ENCODE measurements at places on chromosomes 6 and 20. TPM values are rescaled to one million over a fixed set of nuclear protein-coding genes. Genes with fewer than 3 reads are reported as not detected.

DNA sequence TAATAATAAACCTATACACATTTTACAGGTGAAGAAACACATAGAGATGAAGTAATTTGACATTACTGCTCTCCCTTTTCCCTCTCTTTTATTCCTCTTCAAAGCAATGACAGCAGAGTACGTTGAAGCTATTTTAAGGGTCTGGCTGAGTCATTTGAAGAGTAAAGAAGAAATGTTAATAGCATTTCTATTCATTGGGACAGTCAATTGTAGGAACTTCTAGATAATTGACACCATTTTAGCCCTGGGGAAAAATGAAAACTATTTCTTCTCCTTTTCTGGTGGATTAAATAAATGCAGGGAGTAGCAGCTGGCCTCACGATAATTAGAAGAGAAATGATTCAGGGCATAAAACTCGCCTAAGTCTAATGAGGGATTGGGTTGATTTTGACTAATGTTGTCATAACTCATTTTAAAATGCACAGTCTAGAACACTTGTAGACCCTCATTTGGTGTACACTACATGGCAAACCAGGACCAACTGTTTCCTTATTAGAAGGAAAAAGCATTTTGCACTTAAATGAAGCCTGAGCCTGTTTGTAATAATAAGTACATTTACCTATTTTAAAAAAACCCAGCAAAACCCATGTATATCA lies 48.1 kb downstream of the RIPOR2 start:
- no peak for DNase-seq

- no peak for DNase-seq
Observed at GRCh38 chr6:18245642-18246041, 18.7 kb downstream of the DEK start.

GRCh38 chr6:82957868-82958245 lies 107.8 kb downstream of the UBE3D start:
- DNase-seq = no peak

DNA sequence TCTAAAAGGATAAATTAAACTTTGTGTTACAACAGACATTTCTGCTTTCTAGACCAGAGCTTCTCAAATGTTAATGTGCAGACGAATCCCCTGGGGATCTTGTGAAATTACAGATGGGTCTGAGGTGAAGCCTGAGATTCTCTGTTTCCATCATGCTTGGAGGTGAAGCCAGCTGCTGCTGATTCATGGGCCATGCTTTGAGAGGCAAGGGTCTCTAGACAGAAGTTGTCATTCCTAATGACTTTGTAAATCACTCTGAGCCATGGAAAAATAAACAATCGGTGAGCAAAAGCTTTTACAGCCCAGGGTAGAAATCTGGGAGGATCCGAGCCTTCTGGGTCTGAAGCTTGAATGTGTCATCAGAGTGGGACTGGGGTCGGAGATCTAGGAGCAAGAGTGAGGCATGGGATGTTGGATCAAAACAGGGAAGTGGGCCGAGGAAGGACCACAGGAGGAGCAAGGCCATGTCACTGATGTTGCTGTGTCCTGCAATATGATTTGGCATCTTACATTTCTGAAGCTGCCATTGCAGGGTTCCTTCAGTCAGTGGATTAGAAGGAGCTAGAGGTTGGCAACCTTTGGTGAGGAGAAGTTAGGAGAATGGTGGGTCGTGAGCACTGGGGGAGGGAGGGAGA lies 77.3 kb downstream of the TRMT11 start:
- DNase-seq = no peak

DNA sequence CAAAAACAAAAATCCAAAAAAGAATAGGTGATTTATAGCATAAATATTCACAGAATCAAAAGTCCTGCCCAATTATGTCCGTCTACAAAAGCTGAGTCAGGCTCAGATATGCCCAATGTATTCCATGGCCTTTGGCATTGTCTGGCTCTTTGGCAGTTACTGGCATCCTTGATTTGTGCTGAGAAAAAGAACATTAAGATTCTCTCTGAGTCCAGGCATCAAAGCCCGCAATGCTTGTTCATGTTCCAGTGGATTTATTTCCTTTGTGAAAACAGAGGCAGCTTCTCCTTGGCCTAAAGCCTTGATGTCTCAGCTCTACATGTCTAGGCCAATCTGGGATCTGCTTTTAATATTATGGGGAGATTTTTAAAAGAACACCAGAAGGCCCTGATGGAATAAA lies 76.1 kb upstream of the SLC4A11 start:
- DNase-seq = no peak

GRCh38 chr20:689947-690346 lies 14.3 kb upstream of the SCRT2 start:
- no peak for DNase-seq

- peak; percentile 72 for DNase-seq
Observed at GRCh38 chr20:58855506-58856389, 3.2 kb downstream of the GNAS start.

- peak; percentile 19 for DNase-seq
Observed at GRCh38 chr20:11920083-11920482, 2.4 kb downstream of the BTBD3 start.

- no peak for DNase-seq
Observed at GRCh38 chr20:8367689-8368088, 235.6 kb downstream of the PLCB1 start.

- no peak for DNase-seq
Observed at GRCh38 chr6:29567991-29568390, 8.5 kb upstream of the UBD start.

GRCh38 chr6:453152-453551 lies 61.6 kb downstream of the IRF4 start:
- DNase-seq = peak; percentile 91

GRCh38 chr6:24718449-24719124 lies 367 bp downstream of the C6orf62 start:
- peak; percentile 19 for DNase-seq

GRCh38 chr20:4729265-4729664 lies 7.6 kb downstream of the PRND start:
- no peak for DNase-seq

GRCh38 chr6:40894962-40895799 lies 143.8 kb downstream of the UNC5CL start:
- peak; percentile 56 for DNase-seq

DNA sequence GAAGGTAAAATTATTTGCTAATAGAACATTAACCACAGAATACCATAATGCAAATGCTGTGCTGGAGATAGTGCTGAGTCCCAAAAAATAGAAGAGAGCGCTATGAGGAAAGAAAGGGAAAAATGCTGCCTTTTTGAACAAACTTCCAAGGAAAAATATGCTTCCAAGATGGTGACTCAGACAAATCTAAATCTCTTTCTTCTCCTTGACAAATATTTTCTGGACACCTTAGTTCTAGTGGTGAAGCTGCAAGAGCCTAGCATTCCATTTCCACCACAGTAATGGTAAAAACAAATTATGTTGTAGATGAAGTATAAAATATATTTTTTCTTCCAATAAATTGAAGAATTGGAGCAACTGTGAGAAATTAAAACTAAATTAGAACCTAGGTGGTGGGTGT lies 155.6 kb upstream of the TBX18 start:
- no peak for DNase-seq

DNA sequence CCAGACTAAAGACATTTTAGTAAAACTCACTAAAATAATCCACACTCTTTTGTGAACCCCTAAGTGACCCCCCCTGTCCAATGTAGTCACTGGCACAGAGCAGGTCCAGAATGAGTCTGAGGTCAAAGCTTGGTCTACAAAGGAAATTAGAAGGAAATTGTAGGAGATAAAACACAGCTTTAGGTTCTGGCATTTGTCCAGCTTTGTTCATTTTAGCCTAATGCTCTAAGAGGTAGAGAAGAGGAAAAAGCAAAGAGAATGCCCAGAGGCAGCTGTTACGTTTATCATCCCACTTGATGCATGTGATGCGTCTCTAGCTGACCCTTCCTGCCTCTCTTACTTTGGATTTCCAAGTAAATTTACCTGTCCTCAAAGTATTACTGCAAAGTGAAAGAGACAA lies 62.5 kb downstream of the CNKSR3 start:
- peak; percentile 84 for DNase-seq

GRCh38 chr6:2197984-2198383 lies 47.4 kb downstream of the GMDS start:
- DNase-seq = no peak

GRCh38 chr6:29762781-29763214 lies 39.6 kb downstream of the HLA-F start:
- no peak for DNase-seq

- peak; percentile 69 for DNase-seq
Observed at GRCh38 chr6:112311950-112312547, 35.1 kb upstream of the RFPL4B start.

DNA sequence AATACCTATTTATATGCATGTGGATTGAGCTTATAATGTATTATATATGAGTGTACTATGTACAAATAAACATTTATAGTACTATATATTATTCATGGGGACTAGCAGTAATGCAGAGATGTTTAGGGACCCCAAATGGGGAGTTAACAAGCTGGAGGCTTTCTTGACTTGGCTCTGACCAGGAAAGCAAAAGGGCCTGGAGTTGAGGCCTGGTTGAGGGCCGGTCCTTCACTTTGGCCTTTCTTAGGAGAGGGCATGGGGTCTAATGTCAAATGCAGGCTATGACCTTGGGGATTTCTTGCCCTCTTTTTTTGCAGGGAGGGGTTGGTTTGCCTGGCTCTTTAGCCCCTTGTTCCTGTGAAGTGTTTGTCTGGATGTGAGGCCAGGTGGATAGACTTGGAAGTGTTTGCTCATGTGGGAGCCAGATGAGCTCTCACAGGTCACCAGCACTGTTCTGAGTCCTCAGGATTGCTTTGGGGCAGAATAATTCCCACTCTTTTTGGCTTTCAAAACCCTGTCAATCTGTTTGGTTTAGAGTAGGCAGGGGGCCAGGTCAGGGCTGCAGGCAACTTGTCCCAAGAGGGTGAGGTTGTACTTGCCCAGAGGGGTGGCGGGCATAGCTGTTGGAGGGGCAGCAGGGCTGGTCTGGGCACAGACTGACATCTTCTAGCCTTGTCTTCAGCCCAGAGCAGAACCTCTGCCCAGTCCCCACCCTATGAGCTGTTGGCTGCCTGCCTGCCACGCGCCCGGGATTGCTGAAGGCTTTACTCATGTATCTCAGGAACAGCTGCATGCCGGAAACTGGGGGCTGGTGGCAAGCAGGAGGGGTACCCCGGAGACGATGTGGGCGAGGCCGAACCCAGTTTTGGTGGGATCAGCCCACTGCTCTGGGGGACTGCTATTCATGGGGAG lies 14.6 kb downstream of the TJAP1 start:
- DNase-seq = peak; percentile 92

- DNase-seq = no peak
Observed at GRCh38 chr6:105678516-105678915, 275.6 kb upstream of the PREP start.

- DNase-seq = peak; percentile 64
Observed at GRCh38 chr6:169529931-169530751, 171.7 kb downstream of the WDR27 start.

DNA sequence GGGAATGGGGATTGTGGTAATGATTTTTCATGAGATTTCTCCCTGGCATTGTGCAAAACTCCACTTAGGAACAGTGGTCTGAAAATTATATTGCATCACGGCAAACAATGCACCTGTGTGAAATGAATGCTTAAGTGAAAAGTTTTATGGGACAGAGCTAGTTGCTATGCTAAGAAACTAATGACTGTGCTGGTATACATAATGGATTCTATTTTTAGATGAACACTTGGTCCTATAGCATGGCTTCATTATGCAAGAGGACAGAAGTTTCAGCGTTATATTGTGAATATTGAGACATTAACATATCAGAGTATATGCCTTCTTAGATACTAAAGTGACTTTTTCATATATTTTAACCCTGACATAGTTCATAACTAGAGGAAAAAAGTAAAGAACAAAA lies 30.5 kb downstream of the PLCB1 start:
- DNase-seq = no peak

GRCh38 chr6:170206317-170206621 lies 84.6 kb downstream of the DLL1 start:
- DNase-seq = no peak

DNA sequence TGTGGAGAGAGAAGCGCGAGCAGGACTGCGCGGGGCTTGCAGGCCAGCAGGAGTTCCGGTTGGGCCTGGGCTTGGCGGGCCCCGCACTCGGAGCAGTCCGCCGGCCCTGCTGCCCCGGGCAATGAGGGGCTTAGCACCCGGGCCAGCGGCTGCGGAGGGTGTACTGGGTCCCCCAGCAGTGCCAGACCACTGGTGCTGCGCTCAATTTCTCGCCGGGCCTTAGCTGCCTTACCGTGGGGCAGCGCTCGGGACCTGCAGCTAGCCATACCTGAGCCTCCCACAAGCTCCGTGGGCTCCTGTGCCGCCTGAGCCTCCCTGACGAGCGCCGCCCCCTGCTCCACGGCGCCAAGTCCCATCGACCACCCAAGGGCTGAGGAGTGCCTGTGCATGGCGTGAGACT lies 89.0 kb upstream of the MBOAT1 start:
- DNase-seq = no peak

GRCh38 chr6:33958526-33959328 lies 154.9 kb upstream of the MLN start:
- peak; percentile 48 for DNase-seq

DNA sequence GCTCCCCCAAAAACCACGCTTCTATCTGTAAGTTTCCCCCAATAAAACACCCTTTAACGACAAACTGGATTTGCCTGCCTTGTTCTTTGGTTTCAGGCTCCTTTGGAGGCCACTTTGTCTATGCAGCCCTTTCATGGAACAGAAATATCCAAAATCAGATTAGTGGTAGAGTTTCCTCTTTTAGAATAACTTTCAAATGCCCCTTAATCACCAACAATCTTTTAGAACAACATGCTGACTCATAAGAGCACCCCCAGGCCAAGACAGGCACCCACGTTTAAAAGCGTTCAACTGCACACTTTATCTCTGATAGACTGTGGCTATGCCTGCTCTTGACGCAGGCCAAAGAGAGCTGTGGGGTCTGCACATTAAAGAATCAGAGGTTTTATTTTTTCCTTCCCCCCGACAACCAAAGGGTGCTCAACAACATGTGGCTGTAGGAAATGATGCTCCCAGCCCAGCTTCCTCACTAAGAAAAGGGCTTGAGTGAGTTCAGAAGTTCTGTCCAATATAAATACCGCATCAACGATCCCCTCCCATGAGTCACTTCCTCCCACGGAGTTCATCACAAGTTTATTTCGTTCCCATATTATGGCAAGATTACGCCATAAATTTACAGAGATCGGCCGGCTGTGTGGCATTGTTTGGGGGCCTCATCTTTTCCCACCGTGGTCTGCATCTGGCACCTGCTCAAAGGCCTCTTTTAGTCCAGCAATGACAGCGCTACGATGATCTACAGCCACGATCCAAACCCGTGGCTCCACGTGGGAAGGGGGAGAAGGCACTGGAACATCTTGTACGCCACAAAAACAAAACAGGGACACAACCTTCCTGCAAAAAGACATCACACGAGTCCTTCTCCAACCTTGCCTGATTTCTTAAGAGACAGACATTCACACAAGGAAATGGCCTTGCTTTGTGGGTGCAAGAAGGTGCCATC lies 88.8 kb upstream of the NFATC2 start:
- peak; percentile 80 for DNase-seq

GRCh38 chr6:15929685-15930084 lies 199.2 kb upstream of the MYLIP start:
- DNase-seq = no peak

TGM2 gene
- 31.8 TPM for total RNA-seq

HTR1E gene
- not detected for total RNA-seq

NKX2-2 gene
- 0.21 TPM for total RNA-seq

TOMM6 gene
- total RNA-seq = 88.1 TPM

NAA20 gene
- total RNA-seq = 41.2 TPM

LHFPL5 gene
- not detected for total RNA-seq

SLC35D3 gene
- total RNA-seq = not detected

SOX18 gene
- 17.6 TPM for total RNA-seq

KHDC1L gene
- not detected for total RNA-seq

PKHD1 gene
- total RNA-seq = 1.4 TPM

TRMT11 gene
- total RNA-seq = 34.9 TPM

RPS6KA2 gene
- 33.2 TPM for total RNA-seq
